Smooth muscle cell of the pulmonary artery (primary cell): ENCODE measurements at places on chromosomes 2 and 18. TPM values are rescaled to one million over a fixed set of nuclear protein-coding genes. Genes with fewer than 3 reads are reported as not detected.

TRIM54 gene
- total RNA-seq, result 0.10 TPM in 1 of 2 replicates, not detected in the other

WNT6 gene
- not detected in 2 replicates for total RNA-seq

KATNAL2 gene
- 2.2 and 4.1 TPM in 2 replicates for total RNA-seq

ALKAL2 gene
- total RNA-seq, result not detected in 2 replicates

PTPN18 gene
- 15.7 and 17.7 TPM in 2 replicates for total RNA-seq

FAM110C gene
- 0.07 and 1.1 TPM in 2 replicates for total RNA-seq

SLC38A11 gene
- total RNA-seq, result 0.13 and 0.83 TPM in 2 replicates

HOXD9 gene
- not detected in 2 replicates for total RNA-seq

PARD3B gene
- 13.6 and 14.7 TPM in 2 replicates for total RNA-seq

FKBP7 gene
- 58.6 and 79.2 TPM in 2 replicates for total RNA-seq

ADAM23 gene
- total RNA-seq, result 14.3 and 28.9 TPM in 2 replicates

CRYGA gene
- not detected in 2 replicates for total RNA-seq

SERPINB4 gene
- not detected in 2 replicates for total RNA-seq

ACKR3 gene
- total RNA-seq, result 1.2 and 9.2 TPM in 2 replicates

MYO3B gene
- 0.10 and 0.13 TPM in 2 replicates for total RNA-seq

TDRD15 gene
- not detected in 2 replicates for total RNA-seq

CD302 gene
- 5.2 and 11.1 TPM in 2 replicates for total RNA-seq

FOXI3 gene
- not detected in 2 replicates for total RNA-seq

MALL gene
- 47.8 and 48.5 TPM in 2 replicates for total RNA-seq

POTEJ gene
- total RNA-seq, result not detected in 2 replicates

REV1 gene
- total RNA-seq, result 31.3 and 33.0 TPM in 2 replicates

ASB3 gene
- total RNA-seq, result 21.5 and 32.5 TPM in 2 replicates

ALPG gene
- not detected in 2 replicates for total RNA-seq

KIAA2012 gene
- total RNA-seq, result not detected in 2 replicates

COPS7B gene
- 15.4 and 18.7 TPM in 2 replicates for total RNA-seq

CD8A gene
- 0.07 TPM in 1 of 2 replicates, not detected in the other for total RNA-seq

HMSD gene
- total RNA-seq, result 0.33 TPM in 1 of 2 replicates, not detected in the other

PSMA8 gene
- not detected in 2 replicates for total RNA-seq

EIF2AK2 gene
- total RNA-seq, result 37.3 and 50.3 TPM in 2 replicates

ABCG8 gene
- total RNA-seq, result not detected in 2 replicates
